ENCODE measurements at places on chromosomes 3 and 15. TPM values are rescaled to one million over a fixed set of nuclear protein-coding genes. Genes with fewer than 3 reads are reported as not detected.

- DNase-seq: no peak
These were observed 28.5 kb downstream of the MGA start for GRCh38 chr15:41688671-41689070.

DNA sequence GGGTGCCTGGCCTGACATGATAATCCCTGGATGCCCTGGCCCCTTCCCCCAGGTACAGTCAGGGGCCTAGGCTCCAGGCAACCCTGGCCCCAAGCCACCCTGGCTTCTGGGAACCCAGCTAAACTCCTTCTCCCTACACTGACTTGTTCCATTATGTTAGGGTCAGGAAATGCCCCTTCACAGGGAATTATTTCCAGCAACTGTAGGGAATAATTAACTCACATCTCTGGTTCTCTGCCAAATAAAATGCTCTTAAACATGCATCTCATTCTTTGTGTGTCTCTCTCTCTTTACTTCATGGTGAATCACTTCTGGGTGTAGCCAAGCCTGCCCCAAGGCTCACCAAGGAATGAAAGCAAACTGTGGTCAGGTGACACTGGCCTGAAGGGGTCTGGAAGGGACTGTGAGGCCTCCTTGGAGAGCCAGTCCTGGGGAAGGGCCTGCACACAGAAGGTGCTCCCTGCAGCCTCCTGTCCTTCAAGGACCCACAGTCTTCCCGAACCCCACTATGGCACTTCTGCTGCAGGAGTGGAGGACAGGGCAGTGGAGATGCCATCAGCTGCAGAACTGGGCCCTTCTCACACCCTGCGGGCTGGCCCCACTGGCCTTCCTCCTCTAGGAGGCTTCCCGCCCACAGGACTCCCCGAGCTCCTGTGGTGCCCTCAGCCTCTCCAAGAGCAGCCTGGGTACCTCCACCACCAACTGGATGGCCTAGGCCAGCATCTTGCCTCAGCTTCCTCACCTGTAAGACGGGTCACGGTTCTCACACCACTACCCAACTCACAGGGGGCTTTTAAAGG, 17.6 kb downstream of the TKT start:
- DNase-seq: no peak

The ZNF620 gene
- 1.8 TPM for polyA plus RNA-seq

The SHF gene
- polyA plus RNA-seq: 12.6 TPM
